Stimulated activated CD4-positive, alpha-beta T cell treated with anti-CD3 and anti-CD28 coated beads, Interleukin-1b, Interleukin-23, amount 100 ng/mL, for 24 hours (primary cell): ENCODE measurements at places on chromosomes 4 and X.

DNA sequence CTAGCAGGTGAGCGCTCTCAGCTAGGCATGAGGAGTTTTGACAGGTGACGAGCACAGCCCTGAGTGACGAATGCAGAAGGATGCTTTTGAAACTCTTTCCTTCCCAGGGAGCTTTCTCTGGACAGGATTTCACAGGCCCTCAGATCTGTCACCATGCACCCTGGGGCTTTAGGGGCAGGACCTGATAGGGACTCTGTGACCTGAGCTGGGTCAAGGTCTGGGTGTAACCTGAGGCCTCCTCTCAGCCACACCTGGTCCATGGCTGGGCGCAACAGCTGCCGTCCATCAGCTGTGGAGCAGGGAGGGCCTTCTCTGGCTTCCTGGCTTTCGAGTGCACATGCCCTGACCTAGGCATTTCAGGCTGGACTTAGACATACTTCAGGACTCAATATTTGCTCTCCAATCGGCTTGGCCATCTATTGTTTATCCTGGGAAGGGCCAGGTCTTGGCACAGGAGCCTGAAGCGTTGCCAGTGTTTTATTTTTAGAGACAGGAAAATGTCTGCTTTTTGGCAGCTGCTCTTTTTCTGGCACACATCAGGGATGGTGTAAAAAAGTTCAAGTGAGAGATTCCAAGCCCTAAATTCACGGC lies 56.4 kb downstream of the C4orf51 start:
- DNase-seq: no peak

GRCh38 chr4:3346146-3346545 lies 53.3 kb downstream of the RGS12 start:
- DNase-seq: no peak

GRCh38 chr4:161892951-161893350 lies 270.8 kb downstream of the FSTL5 start:
- no peak for DNase-seq

GRCh38 chr4:72974694-72975487 lies 94.6 kb downstream of the COX18 start:
- DNase-seq: no peak

DNA sequence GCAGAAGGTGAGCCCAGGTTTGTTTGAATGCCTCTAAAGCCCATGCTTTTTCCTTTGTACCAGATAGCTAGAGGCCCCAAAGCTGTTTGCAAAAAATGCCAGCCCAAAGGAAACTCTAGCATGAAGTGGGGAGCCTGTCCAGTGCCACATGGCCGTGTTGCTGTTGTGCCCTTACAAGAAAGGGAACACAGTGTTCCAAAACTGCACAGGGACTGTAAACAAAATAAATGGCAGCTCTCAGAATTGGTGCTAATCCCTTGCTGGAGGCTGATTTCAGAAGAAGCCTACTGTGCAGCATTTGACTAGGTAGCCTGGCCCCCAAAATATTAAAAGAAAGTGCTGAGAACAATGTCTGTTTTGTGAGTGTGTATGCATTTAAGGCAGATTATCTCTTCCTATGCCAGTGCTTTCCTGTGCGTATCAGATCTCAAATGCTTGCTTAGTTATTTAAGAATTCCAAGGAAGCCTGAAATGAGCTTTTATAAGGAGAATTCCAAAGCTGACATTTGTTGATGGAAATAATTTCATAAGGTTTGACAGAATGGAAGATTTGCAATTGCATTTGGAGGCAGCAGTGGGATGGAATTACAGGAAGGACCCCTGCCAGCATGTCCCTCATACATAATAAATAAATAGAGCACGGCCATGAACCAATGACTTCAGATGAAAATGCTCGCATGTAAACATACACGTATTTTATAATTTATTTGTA lies 115.7 kb downstream of the IRF2 start:
- no peak for DNase-seq

- DNase-seq: no peak
Observed at GRCh38 chr4:165851256-165851655, 21.8 kb upstream of the TLL1 start.

DNA sequence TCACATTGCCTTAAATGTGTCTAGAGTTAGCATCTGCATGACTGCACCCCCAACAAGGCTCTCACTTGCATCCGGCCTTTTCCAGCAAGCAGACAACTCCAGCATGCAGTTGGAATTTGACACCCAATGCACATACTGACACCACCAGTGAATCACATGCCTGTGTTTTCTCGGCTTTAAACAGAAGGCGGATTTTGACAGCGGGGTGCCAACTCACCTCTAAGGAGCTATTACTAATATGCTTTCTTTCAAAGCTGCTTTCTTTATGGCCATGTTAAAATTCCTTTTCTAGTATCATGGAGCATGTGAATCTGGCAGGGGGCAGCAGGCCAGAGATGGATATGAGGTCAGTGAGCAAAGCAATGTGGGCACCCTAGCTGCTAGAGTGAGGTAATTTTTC lies 78.0 kb upstream of the CLNK start:
- no peak for DNase-seq

DNA sequence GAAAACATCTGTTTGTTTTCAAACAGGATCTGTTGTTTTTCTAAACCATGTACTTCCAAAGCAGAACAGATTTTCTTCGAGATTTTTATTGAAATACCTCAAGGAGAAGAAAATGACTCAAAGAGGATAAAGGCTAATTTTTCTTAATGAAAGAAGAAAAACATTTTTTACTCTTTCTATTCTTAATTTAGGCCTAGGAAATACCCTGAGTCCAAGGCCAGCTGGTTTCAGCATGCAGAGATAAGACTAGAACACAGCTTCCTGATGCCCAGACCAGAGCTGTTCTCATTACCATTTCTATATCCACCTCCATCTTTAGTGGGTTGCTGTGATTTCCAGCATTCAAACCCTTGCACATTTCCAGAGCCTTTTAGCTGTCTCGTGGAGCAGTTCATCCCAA lies 18.3 kb downstream of the GAB1 start:
- DNase-seq: no peak

DNA sequence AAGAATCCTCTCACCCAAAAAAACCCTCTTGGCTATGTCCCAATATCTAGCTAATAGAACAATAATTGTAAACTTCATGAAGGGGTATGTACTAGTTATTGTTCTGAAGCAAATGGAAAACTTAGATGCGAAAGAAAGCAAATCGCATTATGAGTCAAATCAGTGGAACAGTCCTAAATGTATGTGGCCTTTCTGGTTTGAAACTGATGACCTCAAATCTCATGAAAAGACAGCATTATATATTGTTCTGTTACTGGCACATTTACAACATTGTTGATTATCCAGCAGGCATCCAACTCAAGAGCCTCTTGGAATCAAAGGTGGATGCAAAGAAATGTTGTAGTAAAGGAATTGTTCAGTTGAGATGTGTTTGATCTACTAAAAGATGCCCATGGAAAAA lies 34.7 kb downstream of the CSN3 start:
- DNase-seq: no peak

GRCh38 chrX:497186-498014 lies 110.7 kb upstream of the PPP2R3B start:
- no peak for DNase-seq

DNA sequence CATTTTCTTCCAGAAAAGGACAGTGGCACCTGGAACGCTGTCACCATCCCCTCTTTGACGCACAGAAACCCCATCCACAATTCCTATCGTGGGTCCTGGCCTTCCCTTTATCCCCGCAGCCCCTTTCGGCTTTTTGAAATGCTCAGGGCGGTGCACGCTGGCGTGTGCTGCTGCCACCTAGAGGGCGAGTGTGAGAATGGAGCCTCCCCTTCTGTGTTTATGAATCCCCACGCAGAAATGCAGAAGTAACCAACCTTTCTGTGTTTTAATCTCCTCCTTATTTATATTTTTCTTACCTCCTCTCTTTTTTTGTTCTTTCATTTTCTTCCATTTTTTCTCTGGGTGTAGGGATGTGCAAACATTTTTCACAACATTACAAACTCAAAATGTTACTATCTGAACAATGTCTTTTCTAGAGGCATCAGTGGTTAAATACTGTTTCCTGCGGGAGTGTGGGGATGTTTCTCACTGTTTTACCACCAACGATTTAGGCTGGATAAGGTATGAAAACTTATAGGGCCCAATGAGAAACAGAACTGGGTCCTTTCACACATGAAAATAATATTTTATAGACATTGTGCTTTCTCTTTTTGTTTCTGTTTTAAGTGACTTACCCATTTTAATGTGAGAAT lies 50.0 kb downstream of the TMA16 start:
- peak; percentile 35 for DNase-seq

DNA sequence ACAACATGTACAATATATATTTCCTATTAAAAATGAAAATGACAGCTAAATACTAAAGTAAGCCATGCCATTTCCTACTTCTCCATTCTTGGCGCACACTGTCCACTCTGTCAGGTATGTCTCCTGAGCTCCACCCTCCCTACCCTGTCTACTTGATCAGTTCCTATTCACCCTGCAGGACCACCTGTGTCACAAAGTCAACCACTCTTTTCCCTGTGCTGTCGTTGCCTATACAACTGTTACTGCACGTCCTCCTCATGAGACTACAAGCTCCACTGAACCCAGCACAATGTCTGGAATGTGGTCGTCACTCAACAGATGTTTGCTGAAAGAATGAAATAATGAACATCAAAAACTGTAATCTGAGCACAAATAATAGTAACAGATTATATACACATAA lies 54.9 kb downstream of the SLC9A7 start:
- no peak for DNase-seq

GRCh38 chr4:38565271-38566199 lies 98.5 kb upstream of the KLF3 start:
- DNase-seq: no peak

GRCh38 chr4:163804001-163804400 lies 309.5 kb downstream of the TMA16 start:
- no peak for DNase-seq

GRCh38 chr4:122636697-122637096 lies 15.8 kb upstream of the IL21 start:
- DNase-seq: no peak

- DNase-seq: no peak
Observed at GRCh38 chr4:8307121-8307520, 37.6 kb downstream of the HTRA3 start.

GRCh38 chr4:5452156-5452555 lies 256.2 kb downstream of the EVC2 start:
- no peak for DNase-seq

GRCh38 chr4:36273276-36273675 lies 8.1 kb upstream of the DTHD1 start:
- DNase-seq: no peak

GRCh38 chr4:48914311-48914710 lies 7.7 kb upstream of the OCIAD2 start:
- DNase-seq: no peak

GRCh38 chrX:53312946-53313727 lies 31.8 kb upstream of the IQSEC2 start:
- DNase-seq: peak; percentile 31

DNA sequence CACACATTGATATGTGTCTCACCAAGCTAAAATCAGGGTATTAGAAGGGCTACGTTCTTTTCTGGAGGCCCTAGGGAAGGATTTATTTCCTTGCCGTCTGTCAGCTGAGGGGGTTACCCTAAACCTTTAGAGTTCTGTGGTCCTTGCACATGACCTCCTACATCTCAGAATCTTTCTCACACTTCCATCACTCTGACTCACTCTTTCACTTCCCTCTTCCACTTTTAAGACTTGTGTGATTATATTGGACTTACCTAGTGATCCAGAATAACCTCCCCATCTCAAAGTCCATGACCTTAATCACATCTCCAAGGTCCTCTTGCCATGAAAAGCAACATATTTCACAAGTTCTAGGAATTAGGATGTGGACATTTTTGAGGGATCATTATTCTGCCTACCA lies 53.6 kb upstream of the FUNDC1 start:
- no peak for DNase-seq

GRCh38 chr4:150209140-150209829 lies 131.0 kb downstream of the DCLK2 start:
- DNase-seq: no peak

GRCh38 chr4:8507624-8508023 lies 67.0 kb downstream of the TRMT44 start:
- DNase-seq: no peak

GRCh38 chr4:3183008-3183407 lies 66.0 kb upstream of the MSANTD1 start:
- no peak for DNase-seq

- no peak for DNase-seq
Observed at GRCh38 chrX:12210196-12210815, 72.0 kb downstream of the FRMPD4 start.

DNA sequence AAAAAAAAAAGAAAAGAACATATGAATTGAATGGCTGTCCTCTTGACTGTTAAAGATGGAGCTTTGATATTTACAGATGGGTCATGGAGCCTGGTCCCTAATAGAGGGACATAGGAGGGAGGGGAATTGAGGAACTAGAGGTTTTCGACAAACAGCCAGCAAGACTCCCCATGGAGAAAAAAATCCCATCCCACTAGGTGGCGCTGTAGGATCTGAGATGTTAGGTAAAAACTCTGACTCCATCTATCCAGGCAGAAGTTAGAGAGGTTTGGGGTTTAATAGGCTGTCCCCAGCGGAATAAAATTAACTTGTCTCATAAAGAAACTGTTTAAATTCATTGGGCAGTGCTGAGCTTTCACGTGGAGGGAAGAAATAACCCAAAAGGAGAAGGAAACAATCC lies 45.9 kb downstream of the HMGB2 start:
- DNase-seq: peak; percentile 77

GRCh38 chr4:111802191-111802590 lies 343.1 kb upstream of the FAM241A start:
- DNase-seq: no peak

- DNase-seq: no peak
Observed at GRCh38 chrX:111585337-111585736, 73.9 kb downstream of the SERTM2 start.

DNA sequence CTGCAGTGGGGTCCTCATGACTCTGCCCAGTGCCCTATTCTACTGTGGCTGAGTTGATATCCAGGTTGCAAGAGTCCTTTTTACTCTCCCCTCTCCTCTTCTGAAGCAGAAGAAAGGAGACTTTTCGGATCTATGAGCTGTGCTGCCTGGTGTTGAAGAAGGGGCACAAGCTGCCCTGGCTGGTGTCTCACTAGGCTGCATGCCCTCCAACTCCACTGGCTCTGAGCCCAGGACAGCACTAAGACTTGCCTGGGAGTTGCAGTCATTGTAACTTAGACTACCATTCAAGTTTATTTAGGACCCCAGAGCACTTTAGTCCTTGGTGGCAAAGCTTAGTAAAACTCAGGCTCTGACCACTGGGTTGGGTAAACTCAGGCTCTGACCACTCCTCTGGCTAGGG lies 89.4 kb downstream of the GABRB1 start:
- no peak for DNase-seq

- DNase-seq: no peak
Observed at GRCh38 chrX:134761788-134762187, 103.5 kb upstream of the PLAC1 start.

DNA sequence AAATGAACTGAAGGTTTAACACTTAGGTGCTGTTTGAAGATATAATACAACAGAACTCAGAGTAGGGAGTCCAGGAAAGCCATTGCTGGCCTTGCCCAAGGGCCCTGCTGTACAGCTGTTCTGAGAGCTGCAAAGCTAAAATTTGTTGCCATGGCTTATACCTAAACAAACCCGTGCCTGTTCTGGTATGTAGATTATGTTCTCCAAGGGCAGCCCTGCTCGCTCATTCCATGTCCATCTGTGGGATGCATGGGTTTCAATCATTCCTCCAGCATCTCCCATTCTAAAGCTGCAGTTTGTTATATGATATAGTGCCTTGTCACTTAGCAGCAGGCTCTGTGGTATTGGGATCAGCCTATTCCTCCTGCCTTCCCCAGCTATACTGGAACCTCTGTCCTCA lies 80.8 kb upstream of the BMPR1B start:
- no peak for DNase-seq
